ENCODE measurements at places on chromosomes 6 and 20. TPM values are rescaled to one million over a fixed set of nuclear protein-coding genes. Genes with fewer than 3 reads are reported as not detected.

DNA sequence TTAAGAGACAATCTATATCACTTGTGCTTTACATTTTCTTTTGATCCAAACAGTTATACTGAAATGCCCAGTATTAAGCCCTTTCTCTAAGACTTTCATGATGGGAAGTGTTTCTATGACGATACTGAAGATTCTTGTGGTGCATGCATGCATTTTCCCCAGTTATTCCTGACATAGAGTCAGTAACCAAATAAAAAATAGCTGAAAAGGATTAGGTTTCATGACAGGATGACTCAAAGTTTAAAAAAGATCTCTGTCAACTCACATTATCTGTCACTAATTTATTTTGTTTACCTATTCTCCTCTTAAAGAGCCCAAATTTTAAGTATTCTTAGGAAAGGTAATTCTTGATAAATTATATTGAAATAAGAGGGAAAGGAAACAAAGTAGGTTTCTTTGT lies 98.4 kb downstream of the SESN1 start:
- DNase-seq, result no peak

DNA sequence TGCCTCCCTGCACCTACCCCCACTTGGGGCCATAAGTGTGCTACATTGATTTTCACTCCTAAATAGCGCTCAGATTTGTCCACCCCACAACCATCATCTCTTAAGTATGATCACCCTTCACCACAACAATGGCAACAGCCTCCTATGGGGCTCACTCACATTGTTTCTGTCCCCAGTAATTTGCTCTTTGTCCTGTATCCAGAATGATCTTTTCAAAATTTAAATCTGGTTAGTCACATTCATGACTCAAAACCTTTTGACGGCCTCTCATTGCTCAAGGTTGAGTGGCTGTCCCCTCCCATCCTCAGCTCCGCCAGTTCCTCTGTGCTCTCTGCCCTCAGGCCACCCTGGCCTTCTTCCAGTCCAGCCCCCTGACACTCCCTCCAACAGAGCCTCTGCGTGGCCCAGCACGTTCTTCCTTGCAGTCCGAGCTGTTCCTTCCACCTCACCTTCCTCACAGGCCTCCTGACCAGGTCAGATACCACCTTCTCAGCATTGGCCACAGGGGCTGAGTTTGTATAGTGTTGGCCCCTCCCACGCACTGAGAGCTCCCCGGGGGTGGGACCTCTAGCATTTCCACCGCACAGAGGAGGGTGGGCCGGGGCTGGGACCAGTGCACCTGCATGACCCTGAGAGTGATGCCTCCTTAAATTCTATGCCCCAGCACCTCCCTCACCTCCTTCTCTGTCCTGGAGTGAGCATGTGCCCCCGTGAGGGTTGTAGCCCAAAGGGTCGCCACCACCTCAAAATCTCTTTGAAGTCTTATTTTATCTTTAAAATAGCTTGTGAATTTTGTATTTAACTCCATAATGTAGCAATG lies 2.4 kb upstream of the PPP1R3G start:
- peak; percentile 80 for DNase-seq

DNA sequence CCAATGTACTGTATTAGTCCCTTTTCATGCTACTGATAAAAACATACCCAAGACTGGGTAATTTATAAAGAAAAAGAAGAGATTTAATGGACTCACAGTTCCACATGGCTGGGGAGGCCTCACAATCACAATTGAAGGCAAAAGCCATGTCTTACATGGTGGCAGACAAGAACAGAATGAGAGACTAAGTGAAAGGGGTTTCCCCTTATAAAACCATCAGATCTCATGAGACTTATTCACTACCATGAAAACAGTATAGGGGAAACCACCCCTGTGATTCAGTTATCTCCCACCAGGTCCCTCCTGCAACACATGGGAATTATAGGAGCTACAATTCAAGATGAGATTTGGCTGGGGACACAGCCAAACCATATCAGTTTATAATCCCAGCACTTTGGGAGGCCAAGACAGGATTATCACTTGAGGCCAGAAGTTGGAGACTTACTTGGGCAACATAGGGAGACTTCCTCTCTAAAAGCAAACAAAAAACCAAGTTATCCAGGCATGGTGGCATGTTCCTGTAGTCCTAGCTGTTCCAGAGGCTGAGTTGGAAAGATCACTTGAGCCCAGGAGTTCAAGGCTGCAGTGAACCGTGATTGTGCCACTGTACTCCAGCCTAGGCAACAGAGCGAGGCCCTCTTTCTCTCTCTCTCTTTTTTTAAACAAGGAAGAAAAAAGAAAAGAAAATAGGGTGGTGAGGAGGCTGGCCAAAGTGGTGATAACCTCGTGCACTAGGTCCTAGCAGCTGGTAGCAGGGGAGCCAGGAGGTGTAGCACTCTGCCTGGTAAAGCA lies 22.9 kb upstream of the DDR1 start:
- DNase-seq, result no peak

- no peak for DNase-seq
Measured at GRCh38 chr6:153096792-153097191, 34.3 kb downstream of the RGS17 start.

CEP162 gene
- 13.1 TPM for total RNA-seq

Data from ureter (tissue), 1 donor.